Stimulated activated CD8-positive, alpha-beta memory T cell treated with anti-CD3 and anti-CD28 coated beads, Interleukin-2, amount 100 ng/mL, for 1 hour (primary cell): ENCODE measurements at places on chromosomes 6 and 20.

DNA sequence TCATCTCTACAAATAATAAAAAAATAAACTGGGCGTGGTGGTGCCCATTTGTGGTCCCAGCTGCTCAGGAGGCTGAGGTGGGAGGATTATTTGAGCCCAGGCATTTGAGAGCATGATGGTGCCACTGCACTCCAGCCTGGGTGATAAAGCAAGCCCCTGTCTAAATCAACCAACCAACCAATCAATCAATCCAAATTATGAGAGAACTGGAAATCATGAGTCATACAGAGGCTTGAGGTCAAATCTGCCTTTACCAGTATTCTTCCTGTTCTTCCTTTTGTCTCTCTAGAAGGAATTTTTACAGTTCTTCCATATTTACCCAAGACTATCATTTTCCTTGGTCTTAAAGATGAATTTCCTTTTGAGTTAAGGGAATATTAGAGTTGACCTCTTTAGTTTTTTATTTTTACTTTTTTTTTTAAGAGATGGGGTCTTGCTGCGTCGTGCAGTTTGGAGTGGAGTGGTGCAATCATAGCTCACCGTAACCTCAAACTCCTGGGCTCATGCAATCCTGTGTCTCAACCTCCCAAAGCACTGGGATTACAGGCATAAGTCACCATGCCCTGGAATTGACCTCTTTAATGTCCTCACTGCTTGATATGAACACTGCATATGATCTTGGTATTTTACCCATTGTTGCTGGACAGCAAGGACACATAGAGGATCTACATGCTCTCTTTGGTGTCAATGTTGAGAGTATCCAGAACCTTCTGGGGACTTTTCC, 44.1 kb upstream of the TXNDC5 start:
- no peak for DNase-seq

- DNase-seq, result no peak
Measured at GRCh38 chr6:166588691-166589336, 2.3 kb upstream of the RAMACL start.

DNA sequence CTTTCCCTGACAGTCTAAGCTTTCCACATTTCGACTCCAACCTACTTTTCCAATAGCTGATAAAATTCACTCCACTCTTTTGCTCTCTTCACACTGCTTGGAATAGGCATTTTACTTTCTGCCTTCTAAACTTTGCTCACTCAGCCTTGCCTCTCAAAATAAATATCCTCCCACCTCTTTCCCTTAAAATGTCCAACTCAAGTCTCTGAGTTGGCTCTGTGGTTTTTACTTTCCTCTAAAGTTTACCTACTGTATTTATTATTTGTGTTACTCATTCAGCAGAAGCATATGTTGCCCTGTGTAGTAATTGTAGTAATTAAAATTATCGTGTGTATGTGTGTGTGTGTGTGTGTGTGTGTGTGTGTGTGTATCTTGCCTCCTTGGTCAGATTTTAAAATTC, 20.0 kb upstream of the CDYL start:
- no peak for DNase-seq

GRCh38 chr6:135054226-135054568, 425 bp downstream of the HBS1L start:
- DNase-seq, result no peak

GRCh38 chr6:167426651-167427050, 101.8 kb downstream of the TTLL2 start:
- no peak for DNase-seq

- DNase-seq, result no peak
Measured at GRCh38 chr6:111800259-111800765, 72.9 kb downstream of the FYN start.

DNA sequence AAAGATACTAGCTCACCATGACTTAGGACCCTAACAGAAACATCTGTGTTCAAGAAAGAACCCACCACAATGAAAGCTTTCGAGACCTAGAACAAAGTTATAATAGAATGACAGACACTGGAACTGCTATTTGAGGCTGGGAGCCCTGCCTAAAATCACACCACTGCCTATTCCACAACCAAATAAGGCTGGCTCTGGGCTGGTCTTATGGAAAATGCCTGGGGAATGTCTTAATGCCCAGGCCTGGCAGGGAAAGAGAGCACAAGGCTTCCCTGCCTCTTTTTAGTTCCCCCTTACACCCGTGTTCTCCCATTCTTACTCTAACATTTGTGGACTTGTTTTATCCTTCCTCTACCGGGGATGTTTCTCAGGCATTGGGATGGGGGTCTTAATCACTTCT, 5.6 kb upstream of the METTL24 start:
- DNase-seq, result no peak

- DNase-seq, result no peak
Measured at GRCh38 chr6:1070085-1070521, 241.8 kb upstream of the FOXQ1 start.

DNA sequence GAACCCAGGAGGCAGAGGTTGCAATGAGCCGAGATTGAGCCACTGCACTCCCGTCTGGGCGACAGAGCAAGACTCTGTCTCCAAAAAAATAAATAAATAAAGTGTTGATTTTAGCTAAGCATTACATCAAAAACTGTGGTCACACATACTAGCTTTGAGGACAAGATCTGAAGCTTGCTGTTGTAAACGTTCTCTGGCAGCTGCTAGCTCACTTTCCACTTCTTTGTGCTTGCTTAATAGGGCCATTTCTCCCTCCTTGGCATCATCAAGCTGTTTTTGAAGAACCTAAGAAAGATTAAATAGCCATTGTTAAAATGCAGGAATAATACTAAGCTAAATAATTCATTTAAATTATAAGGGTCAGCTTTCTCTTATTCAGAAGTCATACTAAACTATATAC, 55.7 kb downstream of the FAM184A start:
- no peak for DNase-seq

DNA sequence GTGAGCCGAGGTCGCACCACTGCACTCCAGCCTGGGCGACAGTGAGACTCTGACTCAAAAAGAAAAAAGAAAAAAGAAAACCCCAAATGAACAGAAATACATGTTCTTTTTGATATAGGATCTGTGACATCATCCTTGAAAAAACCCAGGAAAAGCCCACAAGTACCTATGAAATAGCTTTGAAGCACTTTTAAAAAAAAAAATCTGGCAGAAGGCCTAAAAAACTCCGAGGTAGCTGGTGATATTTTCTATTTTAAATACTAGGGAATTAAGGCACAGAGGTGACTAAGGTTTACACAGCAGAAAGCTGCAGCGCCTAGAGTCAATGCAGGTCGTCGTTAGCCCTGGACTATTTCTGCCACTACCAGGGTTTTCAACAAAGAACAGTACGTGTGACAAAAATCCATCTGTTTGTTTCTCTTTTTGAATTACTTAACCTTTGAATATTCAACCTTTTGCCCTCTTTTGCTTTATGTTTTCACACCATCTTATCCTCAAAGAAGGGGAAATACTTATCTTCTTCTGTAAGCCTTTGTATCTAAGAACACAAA, 39.4 kb upstream of the EEF1A1 start:
- DNase-seq, result no peak

- no peak for DNase-seq
Measured at GRCh38 chr6:130435181-130435580, 69.4 kb downstream of the TMEM200A start.

- peak; percentile 82 for DNase-seq
Measured at GRCh38 chr20:48921168-48921882, at the start of gene ARFGEF2. Gene ARFGEF2 (plus strand): TSS chr20:48921711. CDS start chr20:48921890, 179 bp downstream.
